ENCODE measurements at places on chromosomes 4 and X.

DNA sequence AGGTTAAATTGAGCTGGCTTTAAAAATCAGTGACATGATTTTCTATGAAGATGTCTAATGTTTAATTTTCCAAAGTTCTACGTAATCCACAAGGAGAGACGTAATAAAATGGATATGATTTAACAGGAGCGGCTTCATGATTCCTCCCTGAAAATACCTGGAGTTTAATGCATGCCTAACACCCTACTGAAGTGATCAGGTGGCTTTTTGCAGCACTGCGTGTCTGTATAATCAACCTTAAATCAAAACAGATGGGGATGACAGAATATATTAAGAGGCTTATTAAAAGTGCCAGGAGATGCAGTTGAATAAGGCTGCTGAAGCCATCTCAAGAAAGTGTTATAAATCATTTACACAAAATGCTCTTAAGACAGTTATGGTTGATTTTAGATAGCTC lies 112.4 kb upstream of the TLR3 start:
- DNase-seq = no peak

DNA sequence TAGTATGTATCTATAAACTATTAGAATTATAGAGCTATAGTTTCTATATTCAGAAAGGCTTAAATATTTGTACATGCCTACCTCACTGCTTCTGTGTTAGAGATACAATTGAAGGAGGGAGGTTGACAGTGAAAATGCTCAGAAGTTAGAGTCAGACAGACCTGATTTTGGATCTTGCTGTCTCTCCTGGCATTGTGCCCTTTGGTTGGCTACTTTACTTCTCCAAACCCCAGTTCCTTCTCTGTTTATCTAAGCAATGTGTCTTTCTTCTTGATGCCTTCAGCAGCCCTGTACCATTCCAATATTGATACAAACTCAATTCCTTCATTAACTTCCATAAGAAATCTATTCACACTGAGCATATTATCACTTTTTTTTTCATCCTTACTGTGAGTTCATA lies 28.7 kb downstream of the CCNG2 start:
- DNase-seq = no peak

DNA sequence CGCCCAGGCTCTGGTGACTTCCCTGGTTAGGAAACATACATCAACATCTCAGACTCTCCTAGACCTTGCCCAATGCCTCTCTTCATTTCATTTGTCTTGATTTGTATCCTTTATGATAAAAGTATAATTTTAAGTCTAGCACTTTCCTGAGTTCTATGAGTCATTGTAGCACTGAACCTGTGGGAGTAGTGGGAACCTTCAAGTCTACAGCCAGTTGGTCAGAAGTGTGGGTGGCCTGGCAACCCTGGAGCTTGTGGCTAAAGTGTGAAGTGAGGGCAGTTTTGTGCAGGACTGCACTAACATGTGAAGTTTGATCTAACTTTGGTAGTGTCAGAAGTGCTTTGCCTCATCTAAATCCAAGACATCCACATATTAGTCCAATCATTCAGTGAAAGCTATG lies 259.3 kb upstream of the IGFBP7 start:
- DNase-seq = no peak

DNA sequence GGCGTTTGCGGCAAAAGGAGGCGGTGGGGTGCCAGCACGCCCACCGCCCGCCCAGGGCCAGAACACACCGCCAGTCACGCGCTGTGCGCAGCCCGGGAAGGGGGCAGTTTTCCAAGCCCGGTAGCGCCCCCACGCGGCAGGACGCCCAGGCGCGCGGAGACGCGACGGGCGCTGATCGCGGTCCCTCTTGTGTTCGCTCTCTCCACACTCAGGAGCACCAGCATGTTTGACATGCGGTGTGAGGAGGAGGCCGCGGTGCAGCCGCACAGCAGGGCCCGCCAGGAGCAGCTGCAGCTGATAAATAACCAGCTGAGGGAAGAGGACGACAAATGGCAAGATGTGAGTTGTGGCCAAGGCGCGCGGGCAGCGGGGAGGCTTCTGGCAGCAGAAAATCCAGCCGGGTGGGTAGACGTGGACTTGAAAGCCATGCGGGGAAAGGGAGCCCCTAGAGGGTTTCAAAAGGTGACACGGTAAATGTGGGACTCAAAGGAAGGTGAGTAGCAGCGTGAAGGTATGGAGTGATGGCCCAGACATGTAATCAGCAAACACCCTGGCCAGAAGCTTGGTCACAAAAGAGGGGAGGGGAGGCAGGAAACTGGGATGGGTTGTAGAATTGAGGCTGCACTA lies 104.1 kb downstream of the PHOX2B start:
- DNase-seq = no peak

GRCh38 chrX:110691446-110691845 lies 104.2 kb downstream of the CHRDL1 start:
- DNase-seq = no peak

DNA sequence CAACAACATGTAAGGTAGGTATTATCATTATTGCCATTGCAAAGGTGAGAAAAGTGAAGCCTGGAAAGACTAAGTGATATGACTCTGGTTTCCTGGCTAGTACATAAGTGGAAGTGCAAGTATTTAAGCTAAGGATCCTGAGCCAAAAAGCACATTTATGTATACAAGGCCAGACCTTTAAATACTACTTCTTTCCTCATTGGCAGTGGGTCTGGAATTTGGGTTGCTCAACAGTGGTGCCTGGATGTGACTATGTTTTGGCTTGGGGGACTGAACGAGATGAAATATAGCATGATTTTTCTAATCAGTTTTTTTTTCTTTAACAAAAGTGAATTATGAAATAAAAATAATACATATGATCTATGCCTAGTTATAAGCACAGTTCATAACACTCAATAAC lies 7.4 kb upstream of the FGF13 start:
- DNase-seq = no peak

DNA sequence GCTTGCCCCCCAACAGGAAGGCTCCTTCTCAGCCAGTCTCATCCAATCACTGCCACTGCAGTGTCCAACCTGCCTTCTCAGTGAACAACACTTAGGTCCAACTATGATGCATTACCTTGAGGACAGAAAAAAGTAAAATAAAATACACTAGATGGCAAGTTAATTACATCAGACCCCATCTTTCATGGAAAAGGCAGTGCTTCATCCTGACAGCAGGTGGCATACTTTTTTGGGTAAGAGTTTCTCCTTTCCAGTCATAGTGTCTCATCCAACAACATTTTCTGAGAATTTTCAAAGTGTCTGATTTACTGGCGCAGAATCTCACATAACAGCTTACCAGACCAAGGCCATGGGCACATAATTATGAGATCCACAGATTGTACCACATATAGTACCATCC lies 1742.8 kb downstream of the PCDH7 start:
- no peak for DNase-seq

DNA sequence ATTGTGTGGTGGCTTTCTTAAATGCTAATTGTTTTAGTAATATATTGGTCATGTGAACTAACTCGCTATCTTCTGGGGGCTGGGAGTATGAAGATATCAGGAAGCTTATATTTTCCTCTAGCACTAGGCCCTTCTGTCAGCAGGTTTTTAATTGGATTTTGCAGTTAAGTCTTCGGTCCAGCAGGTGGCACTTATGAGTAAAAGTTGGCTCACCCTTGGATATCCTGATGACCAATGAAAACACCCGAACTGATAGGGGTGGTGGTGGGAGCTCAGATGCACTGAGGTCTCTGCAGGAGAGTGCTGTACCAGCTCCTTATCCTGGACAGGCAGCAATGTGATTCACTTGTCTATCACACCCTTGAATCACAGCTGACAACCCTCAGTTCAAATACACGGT lies 1365.8 kb upstream of the DIAPH2 start:
- DNase-seq = no peak

GRCh38 chrX:68261060-68261672 lies 172.1 kb downstream of the OPHN1 start:
- no peak for DNase-seq

DNA sequence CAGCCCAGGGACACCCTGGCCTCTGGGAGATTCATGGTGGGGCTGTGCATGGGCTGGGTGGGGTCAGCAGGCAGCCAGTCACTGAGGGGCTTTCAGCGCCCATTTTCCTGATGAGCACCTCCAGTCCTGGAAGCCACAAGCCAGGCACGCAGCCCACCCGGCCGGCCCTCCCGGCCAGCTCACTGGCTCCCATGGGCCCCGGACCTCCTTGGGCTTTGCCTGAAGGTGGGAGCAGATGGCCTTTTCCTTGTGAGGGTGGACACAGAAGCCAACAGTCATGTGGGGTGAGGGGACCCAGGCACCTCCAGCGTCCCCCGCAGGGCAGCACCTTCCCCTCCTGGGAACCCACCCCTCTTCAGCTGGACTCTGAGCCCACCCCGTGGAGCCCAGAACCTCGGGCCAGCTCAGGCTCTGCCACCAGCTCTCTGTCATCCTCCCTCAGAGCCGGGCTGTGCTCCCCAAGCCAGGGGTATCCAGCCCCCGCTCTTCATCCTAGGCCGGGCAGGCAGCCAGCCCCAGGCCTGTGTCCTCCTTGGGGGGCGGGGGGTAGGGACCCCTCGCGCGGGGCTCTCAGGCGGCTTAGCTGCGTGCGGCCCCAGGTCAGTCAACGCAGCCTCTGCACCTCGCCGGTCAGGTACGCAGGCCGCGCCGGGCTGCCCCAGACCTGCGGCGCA lies 798 bp upstream of the FGFR3 start:
- no peak for DNase-seq

GRCh38 chrX:15016051-15016450 lies 142.8 kb downstream of the MOSPD2 start:
- no peak for DNase-seq

DNA sequence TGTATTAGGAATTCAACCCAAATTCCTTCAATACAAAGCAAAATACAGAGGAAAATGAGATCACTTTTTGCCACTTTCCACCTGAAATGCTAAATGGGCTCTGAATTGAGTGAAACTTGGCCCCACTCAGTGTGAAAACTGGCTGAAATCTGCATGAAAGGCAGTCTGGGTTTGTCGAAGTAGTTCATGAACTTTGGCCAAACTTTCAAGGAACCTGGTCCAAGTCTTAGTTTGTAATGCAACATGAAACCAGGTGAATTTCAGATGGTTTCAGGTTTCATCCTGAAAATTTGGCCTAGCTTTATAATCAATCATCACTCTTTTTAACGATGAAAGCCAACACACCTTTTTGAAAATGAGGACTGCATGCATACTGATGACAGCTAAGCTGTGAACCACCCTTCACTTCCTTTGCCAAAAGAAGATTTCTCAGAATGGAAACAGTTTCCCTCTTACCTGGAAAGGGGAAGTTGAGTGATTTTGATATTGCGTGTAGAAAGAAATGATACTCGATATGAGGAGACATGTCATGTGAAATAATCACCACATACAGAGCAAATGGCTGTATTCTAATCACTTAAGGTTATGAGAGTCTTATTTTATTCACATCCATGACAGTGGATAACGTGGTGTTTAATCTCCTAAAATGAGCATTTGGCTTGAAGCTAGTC lies 209.9 kb upstream of the ETNPPL start:
- DNase-seq = no peak

DNA sequence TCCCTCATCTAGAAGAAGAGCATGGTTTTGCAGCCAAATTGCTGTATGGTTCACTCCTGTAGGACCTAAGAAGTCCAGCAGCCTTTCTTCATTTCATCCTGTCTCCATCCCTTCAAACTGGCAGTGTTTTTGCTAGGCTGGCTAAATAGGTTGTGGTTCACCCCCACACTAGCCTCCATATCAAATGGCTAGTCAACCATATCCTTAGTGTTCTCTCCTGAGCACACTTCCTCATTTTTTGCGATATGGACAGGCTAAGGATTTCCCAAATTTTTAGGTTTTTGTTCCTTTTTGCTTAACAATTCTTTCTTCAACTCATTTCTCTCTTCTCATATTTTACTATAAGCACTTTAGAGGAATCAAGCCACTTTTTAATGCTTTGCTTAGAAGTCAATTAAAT lies 98.8 kb upstream of the NOCT start:
- no peak for DNase-seq

DNA sequence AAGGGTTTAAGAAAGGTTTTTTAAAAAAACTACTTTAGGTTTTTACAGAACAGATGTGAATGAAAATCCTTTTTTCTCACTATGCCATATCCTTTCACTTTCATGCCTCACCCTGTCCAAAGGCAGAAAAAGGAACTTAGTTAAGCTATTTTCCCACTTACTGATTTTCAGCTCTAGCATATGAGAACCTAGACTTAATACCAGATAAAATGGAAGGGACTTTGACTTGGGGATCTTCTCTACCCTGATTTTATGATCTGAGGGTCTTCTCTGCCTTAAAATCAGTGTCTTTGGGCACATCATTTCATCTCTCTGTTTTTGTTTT lies 42.4 kb downstream of the FNIP2 start:
- no peak for DNase-seq

- no peak for DNase-seq
These were observed 696.9 kb downstream of the RAB28 start for GRCh38 chr4:12787261-12787660.

- no peak for DNase-seq
These were observed 77.3 kb upstream of the LIMCH1 start for GRCh38 chr4:41460641-41461040.

GRCh38 chr4:101218346-101218745 lies 129.0 kb downstream of the PPP3CA start:
- no peak for DNase-seq

DNA sequence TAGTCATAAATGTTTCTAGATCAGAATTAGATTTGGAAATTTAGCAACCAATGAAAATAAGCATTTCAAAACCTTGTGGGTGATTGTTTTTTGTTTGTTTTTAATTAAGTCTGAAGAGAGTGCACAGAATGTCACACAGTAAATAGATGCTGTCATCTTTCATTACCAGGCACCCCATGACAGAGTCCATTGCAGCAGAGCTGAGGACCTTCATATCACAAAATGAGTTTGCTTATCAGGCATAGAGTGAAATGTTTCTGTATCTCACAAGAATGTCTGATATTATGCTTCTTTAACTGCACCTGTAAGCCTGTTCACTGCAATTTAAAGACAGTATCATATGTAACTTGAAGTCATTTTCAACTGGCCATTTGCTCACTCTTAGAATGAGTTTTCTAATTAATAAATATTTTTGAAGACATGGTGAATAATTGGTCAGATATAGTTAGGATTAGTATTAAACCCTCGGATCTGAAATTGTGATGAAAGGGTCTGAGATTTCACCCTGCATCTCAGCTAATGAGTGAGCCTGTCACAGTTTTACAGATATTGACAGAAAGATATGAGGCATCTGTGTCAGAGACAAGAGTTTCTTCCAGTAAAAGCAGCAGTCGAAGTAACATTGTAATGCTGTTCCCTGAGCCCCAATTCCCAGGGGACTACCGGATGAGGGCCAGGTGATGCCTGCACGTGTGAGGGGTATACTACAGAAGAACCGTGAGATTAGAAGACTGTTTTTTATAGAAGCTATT lies 416.4 kb downstream of the CCSER1 start:
- DNase-seq = no peak

GRCh38 chr4:87005690-87006425 lies 71.0 kb downstream of the AFF1 start:
- no peak for DNase-seq

GRCh38 chrX:118074196-118074595 lies 42.4 kb downstream of the KLHL13 start:
- DNase-seq = no peak

GRCh38 chr4:26362745-26363439 lies 42.1 kb downstream of the RBPJ start:
- no peak for DNase-seq

GRCh38 chr4:56360071-56360470 lies 27.2 kb downstream of the AASDH start:
- no peak for DNase-seq

All from CD4-positive, alpha-beta T cell treated with Interleukin-15 for 1 hour (primary cell).